GM23248 (cell line): ENCODE measurements at places on chromosomes 11 and 22. TPM values are rescaled to one million over a fixed set of nuclear protein-coding genes. Genes with fewer than 3 reads are reported as not detected.
A peak's percentile ranks its signal among the peaks of the same experiment; 100 is the strongest.

DNA sequence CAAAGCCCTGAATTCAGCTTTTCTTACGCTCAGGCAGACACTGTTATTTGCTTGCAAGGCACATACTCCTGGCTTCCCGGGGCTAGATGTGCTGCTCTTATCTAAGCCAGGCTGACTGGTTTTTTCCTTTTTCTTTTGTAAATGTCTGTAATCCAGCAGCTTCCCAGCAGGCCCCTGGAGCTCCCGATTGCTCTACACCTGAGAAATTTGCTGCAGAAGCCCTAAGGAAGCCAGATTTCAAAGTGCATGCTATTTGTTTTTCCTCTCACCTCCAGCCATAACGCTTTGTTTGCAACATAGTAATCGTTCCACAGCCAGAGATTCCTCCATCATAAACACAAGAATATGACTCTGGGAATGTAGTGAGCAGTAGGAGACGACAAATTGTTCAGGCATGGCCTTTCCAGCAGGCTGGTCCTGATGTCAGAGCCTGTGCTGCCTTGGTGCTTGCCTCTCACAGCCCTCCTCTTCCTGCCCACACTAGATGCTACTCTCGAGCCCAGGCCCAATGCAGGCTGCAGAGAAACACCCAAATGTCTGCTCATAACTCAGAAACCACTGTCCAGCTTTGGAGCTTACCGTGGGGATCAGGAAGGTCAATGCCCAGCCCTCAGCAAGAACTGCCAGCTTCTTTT is 54.7 kb upstream of the SLC6A5 start:
- no peak for DNase-seq
- H3K36me3 ChIP-seq = no peaks in the 10 kb centered on the region
- H3K27ac ChIP-seq = no peak overlapping the region
- no peaks in the 10 kb centered on the region for H3K4me1 ChIP-seq

The DCHS1 gene
- 5.8 and 6.4 TPM in 2 replicates for total RNA-seq

DNA sequence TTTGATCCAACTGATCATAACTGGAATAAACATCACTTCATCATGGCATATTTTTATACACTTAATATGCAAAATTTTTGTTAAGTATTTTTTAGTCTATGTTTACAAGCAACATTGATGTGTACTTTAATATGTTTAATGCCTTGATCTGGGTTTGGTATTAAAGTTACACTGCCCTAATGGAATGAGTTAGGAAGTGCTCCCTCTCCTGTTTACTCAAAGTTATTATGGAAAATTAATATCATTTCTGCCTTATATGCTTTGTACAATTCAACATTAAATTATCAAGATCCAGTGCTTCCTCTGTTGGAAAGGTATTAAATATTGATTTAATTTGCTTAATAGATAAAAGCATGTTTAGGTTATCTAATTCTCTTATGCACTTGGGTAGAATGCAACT is 927.3 kb upstream of the RAG2 start:
- no peaks in the 10 kb centered on the region for H3K27me3 ChIP-seq
- peak; percentile 3 for DNase-seq
- no peak overlapping the region for H3K4me3 ChIP-seq
- no peak overlapping the region for H3K27ac ChIP-seq
- no peaks in the 10 kb centered on the region for H3K4me1 ChIP-seq

The PATE2 gene
- total RNA-seq = not detected in 2 replicates

DNA sequence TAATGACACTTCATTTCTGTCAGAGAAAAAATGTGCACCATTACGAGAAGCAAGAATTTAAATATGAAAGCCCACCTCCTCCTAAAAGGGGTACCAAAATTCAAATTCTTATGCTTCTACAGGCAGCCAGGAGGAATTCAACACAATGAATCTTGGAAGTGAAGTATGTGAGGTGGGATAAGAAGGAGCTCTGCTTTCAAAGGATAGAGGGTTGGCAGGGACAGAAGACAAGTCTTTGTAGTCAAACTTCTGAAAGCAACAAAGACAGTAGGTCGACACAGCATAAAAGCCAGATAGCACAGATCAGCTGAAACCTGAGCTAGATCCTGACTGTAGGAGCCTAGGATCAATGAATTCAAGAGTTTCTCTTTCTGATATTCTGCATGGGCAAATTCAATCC is 17.4 kb downstream of the NARS2 start:
- H3K27ac ChIP-seq = no peak overlapping the region
- H3K27me3 ChIP-seq = no peaks in the 10 kb centered on the region
- peaks cover 22% of the 10 kb centered on the region for H3K4me1 ChIP-seq
- no peak overlapping the region for H3K4me3 ChIP-seq
- H3K36me3 ChIP-seq = peaks cover 8% of the 10 kb centered on the region; the same call in 1 of the 2 replicates
- no peak for DNase-seq

The MDK gene
- total RNA-seq = 2.7 and 10.7 TPM in 2 replicates

GRCh38 chr11:72736452-72737069 is 15.6 kb downstream of the ARAP1 start:
- no peaks in the 10 kb centered on the region for H3K36me3 ChIP-seq
- DNase-seq = peak; percentile 86
- peaks cover 45% of the 10 kb centered on the region for H3K4me1 ChIP-seq

GRCh38 chr22:48820481-48821345 is 1007.0 kb downstream of the BRD1 start:
- DNase-seq = no peak
- H3K36me3 ChIP-seq = no peaks in the 10 kb centered on the region
- H3K27ac ChIP-seq = no peak overlapping the region
- no peak overlapping the region for H3K4me3 ChIP-seq
- no peaks in the 10 kb centered on the region for H3K27me3 ChIP-seq

The C11orf42 gene
- total RNA-seq = not detected in 2 replicates

GRCh38 chr22:32717337-32718240 is 83.9 kb upstream of the TIMP3 start:
- H3K36me3 ChIP-seq = no peaks in the 10 kb centered on the region
- no peak overlapping the region for H3K4me3 ChIP-seq
- DNase-seq = no peak

DNA sequence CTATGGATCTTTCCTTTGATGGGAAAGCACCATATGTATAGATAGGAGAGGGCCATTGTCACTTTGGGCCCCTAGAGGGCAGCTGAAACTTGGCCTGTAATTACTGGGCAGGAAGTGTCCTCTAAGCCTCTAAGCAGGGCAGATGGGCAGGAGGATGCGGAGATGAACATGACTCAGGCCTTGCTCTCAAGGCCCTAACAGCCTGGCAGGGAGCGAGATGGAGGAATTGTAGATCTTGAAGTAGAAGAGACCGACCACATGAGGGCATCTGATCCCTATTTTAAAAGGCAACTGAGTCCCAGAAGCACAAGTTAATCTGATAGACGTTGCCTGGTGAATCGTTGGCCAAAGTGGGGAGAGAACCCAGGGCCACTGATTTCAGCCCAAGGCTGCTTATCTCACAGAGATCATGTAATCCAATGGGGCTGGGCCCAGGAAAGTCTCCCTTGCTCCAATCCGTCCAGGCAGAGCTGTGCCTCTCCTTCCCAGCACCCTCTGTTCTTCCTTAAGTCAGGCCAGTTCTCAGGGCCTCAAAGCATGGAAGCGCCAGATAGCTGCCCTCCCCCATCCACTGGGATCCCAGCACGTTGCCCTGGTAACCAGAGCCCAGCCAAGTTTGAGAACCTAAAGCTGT is 2.5 kb upstream of the SEPTIN3 start:
- H3K4me3 ChIP-seq = no peak overlapping the region
- H3K27ac ChIP-seq = no peak overlapping the region
- no peaks in the 10 kb centered on the region for H3K36me3 ChIP-seq
- H3K27me3 ChIP-seq = peaks cover 6% of the 10 kb centered on the region; the same call in 1 of the 2 replicates
- H3K4me1 ChIP-seq = no peaks in the 10 kb centered on the region

GRCh38 chr11:66172146-66172545 is 96.3 kb upstream of the RAB1B start:
- H3K4me1 ChIP-seq = 0 out of 2 replicates have a peak, but pooled peaks cover 5% of the 10 kb centered on the region
- no peaks in the 10 kb centered on the region for H3K27me3 ChIP-seq
- H3K36me3 ChIP-seq = no peaks in the 10 kb centered on the region
- peak; percentile 82 for DNase-seq
- no peak overlapping the region for H3K4me3 ChIP-seq
- peak overlapping the region; percentile 50 for H3K27ac ChIP-seq

DNA sequence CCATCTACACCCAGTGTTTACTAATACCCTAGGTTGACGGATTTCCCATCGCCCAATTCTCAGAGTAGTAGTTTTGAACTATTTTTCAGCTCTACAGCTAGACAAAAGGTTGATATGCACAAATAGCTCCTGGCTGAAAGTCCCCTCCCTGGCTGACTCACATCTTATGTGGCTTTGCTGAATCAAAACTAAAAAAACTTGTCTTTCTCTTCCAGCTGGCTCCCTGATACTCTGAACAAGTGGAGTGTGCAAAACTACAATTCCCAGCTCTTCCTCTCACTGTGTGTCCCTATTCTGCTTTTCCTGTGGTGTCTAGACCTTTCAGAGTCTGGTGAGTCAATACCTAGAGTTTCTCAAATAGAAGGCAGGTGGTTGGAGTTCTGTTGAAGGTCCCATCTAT is 12.7 kb upstream of the LARGE1 start:
- H3K4me1 ChIP-seq = no peaks in the 10 kb centered on the region
- no peaks in the 10 kb centered on the region for H3K27me3 ChIP-seq
- H3K27ac ChIP-seq = no peak overlapping the region
- peak; percentile 27 for DNase-seq
- no peaks in the 10 kb centered on the region for H3K36me3 ChIP-seq
- no peak overlapping the region for H3K4me3 ChIP-seq

DNA sequence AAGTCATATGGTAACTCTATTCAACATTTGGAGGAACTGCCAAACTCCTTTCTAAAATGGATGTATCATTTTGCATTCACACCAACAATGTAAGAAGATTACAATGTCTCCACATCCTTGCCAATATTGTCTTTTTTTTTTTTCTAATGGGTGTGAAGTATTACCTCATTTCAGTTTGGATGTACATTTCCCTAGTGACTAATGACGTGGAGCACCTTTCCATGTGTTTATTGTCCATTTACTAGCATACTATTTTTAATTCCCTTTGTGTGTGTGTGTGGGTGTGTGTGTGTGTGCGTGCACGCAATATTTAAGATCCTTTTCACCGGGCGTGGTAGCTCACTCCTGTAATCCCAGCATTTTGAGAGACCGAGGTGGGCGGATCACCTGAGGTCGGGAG is 62.7 kb downstream of the APOL3 start:
- no peak overlapping the region for H3K4me3 ChIP-seq
- no peaks in the 10 kb centered on the region for H3K36me3 ChIP-seq
- H3K27me3 ChIP-seq = no peaks in the 10 kb centered on the region
- DNase-seq = no peak

DNA sequence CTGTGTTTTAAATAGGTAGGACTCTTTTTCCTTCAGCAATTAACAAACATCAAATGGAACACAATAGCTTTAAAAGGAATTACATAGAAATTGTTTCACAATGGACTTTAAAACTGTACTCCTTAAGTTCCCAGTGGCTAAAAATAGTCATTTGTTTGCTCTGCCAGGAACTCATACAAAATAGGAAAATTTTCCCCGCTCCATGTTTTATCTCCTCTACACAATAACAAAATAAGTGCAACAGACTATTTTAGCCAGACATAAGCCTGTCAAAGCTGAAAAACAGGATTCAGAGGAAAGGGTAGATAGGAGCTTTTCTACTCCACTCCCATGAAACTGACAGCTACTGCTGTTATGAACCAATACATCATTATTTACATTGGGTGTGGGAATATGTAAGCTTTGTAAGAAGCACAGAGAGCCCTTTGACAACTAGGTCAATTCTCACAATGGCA is 90.1 kb downstream of the STK33 start:
- H3K4me1 ChIP-seq = no peaks in the 10 kb centered on the region
- H3K36me3 ChIP-seq = no peaks in the 10 kb centered on the region
- H3K27me3 ChIP-seq = no peaks in the 10 kb centered on the region
- no peak overlapping the region for H3K27ac ChIP-seq
- no peak overlapping the region for H3K4me3 ChIP-seq
- no peak for DNase-seq

The MCAM gene
- total RNA-seq = 40.4 and 61.3 TPM in 2 replicates

The SCUBE2 gene
- 3.5 and 10.7 TPM in 2 replicates for total RNA-seq

The OR51A7 gene
- not detected in 2 replicates for total RNA-seq

GRCh38 chr22:42661985-42662831 is 13.0 kb upstream of the CYB5R3 start:
- DNase-seq = peak; percentile 86
- H3K27ac ChIP-seq = no peak overlapping the region
- no peaks in the 10 kb centered on the region for H3K27me3 ChIP-seq
- H3K36me3 ChIP-seq = no peaks in the 10 kb centered on the region
- peak overlapping the region; percentile 72 for H3K4me3 ChIP-seq
- no peaks in the 10 kb centered on the region for H3K4me1 ChIP-seq

The TRIM48 gene
- total RNA-seq = not detected in 2 replicates
